ENCODE measurements at places on chromosomes 7 and 10.
A peak's percentile ranks its signal among the peaks of the same experiment; 100 is the strongest.

DNA sequence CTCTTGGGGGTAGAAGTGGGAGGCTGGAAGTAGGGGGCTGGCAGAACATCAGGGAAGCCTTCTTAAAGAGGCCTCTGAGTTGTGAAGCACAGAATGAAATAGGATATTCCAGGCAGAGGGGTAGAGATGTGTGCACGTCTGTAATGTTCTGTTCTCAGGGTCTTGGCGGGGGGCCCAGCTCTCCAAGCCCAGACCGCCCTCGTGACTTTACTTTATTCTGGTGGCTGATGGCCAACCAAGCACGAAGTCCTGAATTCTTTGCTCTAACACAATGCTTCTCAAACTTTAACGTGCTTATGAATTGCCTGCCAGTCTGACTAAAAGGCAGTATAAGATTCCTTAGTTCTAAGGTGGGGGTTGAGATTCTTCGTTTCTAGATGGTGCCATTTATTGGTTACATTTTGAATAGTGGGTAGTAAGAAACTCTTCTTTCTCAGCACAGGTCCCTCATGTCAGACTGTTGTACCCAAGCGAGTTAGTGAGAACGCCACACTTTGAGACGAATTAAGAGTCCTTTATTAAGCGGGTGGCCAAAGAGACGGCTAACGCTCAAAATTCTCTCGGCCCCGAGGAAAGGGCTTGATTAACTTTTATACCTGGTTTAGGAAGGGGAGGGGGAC, 8.2 kb downstream of the PRXL2A start:
- DNase-seq, result no peak

- DNase-seq, result no peak
Observed at GRCh38 chr10:105793071-105793470, 1152.0 kb downstream of the SORCS3 start.

DNA sequence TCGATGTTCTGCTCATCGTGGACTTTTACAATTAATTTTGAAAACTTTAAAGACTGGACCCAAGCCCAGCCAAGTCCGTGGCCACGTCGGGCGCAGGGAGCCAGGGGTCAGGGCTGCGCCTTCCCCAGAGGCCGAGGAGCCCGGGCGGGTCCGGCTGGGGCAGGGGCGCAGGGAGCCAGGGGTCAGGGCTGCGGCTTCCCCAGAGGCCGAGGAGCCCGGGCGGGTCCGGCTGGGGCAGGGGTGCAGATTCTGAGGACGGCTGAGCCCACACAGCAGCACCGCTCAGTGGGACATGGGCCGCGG, 75.2 kb downstream of the MICALL2 start:
- DNase-seq, result no peak

DNA sequence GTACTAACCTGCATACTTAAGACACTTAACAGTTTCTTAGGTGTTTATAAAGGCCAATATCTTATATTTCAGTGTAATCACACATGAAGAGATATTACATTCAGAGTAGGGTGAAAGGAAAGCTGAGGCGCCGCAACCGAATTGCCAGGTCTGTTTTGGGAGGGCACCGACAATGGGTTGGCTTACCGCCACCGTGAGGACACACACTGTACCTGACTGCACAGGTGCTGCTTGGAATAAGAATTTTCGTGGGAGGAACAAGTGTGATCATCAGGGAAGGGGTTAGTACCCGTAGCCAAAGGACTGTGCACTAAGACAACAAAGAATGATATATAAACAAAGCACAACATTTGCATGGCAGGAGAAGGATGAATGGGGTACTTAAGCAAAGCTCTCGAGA, 591.8 kb downstream of the SUGCT start:
- no peak for DNase-seq

- DNase-seq, result no peak
Observed at GRCh38 chr7:9822458-9823290, 1151.0 kb upstream of the PHF14 start.

DNA sequence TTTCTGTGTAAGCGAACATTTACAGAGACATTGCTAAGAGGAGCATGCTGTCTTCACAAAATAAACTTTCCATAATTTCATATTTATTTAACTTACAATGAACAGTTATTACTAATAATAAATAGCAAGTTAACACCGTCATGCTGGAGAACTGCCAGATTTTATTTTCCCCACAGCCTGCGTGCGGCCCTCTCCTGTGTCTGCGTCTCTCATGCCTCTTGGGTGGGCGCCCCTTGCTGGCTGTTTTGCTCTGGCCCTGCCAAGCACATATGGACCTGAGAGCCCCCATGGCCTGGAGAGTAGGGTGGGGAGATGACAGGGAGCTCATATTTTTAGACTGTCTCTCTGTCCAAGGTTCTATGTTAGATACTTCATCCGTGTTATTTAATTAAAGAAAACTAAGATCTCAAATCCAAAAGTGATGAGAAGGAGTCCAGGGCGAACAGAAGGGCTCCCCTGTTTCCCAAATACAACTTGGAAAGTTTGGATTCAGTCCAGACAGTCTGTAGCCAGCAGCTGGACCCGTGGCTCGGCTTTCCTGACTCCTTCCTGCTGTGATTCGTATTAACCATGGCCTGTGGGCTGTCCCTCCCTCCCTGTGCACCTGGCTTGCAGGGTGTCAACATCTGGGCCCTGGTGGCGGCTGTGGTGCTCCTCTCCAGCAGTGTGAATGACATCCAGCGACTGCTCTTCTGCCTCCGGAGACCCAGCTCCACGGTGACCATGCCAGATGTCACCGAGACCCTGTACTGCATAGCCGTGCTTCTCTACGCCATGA, 20.5 kb downstream of the FBH1 start:
- DNase-seq, result no peak

GRCh38 chr7:131723926-131724325, 167.5 kb upstream of the PODXL start:
- DNase-seq, result no peak

- DNase-seq, result no peak
Observed at GRCh38 chr7:13017881-13018280, 330.4 kb downstream of the ARL4A start.

GRCh38 chr10:34918776-34919315, 103.8 kb upstream of the PARD3 start:
- DNase-seq, result no peak

- no peak for DNase-seq
Observed at GRCh38 chr10:128527711-128528110, 401.5 kb upstream of the MKI67 start.

DNA sequence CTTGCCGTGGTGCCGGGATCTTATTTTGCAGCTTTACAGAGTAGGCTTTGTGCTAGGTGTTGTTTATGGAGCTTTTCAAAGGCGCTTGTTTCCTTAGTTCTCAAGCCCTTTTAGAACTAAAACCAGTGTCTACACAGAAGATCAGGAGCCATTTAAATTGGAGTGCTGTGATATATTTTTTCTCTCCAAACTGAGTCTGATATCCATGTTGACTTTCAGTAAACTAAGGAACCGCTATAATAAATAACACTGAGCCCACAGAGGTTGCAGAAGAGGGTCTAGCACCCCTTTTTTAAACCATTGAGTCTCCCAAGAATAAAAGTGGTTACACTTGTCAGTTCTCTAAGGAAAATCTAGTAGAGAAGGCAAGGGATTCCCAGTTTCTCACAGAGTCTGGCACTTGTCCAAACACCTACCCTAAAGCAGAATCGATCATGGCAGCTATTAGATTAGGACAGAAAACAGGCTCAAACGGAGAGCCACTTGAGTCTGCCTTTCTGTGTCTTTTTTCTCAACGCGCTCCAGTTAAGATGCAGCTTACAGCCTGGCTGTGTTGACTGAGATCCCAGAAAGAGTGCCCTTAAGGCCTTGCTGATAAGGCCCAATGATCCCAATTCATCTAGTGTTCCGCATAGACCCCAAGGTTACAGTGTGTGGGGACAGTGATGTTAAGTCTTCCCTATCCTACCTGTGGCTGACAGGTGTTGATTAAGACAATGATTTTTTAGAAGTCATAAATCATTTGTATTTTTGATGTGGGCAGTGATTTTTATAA, 804 bp downstream of the TMEM106B start:
- DNase-seq, result peak; percentile 33

GRCh38 chr10:73647211-73647874, 6.1 kb upstream of the MYOZ1 start:
- DNase-seq, result no peak

GRCh38 chr10:14008740-14009080, 322.0 kb downstream of the FRMD4A start:
- no peak for DNase-seq

DNA sequence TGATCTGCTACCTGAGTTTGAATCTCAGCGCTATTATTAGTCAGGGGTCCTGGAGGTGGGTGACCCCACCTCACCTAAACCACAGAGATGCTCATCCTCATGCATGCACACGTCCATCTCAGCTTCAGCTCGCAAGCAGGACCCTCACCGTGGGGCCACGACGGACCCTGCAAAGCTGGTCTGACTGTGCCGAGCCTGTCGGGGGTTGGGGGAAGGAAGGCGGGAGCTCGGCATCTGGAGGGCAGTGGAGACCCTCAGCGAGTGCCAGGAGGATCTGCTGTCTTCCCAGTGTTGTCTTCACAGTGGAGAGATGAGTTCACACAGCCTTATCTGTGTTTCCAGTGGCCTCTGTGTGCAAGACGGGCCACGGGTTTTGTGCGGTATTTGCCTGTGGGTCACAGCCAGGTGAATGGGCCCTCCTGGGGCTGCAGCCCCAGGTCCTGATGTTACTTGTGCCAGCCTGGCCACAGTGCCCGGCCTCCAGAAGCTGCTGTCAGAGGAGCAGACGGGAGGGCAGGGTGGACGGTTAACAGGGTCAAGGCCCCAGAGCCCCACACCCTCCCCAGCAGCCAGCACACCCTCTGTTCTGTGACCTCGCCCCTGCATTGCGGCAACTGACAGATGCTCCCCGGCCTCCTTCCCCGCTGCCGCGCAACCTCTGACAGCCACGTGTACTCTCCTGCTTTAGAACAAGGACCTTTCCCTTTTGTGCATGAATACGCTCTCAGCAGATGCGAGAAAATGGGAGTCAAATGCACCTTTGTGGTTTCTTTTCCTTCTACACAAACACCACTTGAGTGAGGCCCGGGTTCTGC, 528.8 kb downstream of the DNAJB6 start:
- DNase-seq, result peak; percentile 86

GRCh38 chr7:42242381-42242780, 5.4 kb upstream of the GLI3 start:
- no peak for DNase-seq

DNA sequence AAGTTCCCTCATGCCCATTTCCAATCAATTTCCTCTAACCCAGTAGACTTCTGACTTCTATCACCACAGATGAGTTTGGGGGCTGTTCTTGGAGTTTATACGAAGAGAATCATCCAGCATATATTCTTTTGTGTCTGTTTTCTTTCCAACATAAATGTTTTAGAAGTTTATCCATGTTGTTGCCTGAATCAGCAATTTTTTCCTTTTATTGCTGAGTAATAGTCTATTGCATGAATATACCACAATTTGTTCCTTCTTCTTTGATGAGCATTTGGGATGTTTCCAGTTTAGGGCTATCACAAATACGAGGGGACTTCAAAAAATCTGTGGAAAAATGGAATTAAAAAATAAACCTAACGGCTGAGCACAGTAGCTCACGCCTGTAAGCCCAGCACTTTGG, 26.2 kb downstream of the COPG2 start:
- no peak for DNase-seq

DNA sequence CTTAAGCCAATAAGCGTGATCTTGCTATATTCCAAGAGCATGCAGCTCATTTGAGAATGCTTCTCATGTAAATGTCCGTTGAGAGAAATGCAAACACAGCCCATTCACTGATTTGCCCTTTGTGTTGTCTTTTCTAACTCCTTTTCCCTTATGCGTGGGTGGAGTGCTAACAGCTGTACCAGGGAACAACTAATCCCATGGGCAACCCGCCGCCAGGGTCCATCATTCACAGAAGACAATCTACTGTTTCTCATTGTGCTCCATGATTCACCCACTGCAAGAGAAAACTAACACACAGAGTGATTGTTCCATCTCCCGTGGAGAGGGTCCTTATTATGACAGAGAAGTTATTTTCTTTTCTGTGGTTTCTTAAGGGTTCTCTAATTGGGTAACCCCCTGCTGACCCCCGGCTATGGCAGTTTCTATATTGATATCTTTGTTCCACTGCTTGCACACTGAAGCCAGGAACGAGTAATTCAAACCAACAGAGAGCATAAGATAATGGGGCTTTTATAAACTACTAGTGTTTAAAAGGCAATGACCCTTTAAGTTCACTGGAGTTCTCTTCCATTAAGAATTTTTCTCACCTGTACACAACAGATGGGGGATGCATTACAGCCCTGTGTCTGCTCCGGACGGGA, 298.7 kb downstream of the BAMBI start:
- DNase-seq, result peak; percentile 97

- no peak for DNase-seq
Observed at GRCh38 chr7:68488341-68489060, 1109.8 kb upstream of the AUTS2 start.

GRCh38 chr10:34176351-34176750, 638.7 kb downstream of the PARD3 start:
- no peak for DNase-seq

DNA sequence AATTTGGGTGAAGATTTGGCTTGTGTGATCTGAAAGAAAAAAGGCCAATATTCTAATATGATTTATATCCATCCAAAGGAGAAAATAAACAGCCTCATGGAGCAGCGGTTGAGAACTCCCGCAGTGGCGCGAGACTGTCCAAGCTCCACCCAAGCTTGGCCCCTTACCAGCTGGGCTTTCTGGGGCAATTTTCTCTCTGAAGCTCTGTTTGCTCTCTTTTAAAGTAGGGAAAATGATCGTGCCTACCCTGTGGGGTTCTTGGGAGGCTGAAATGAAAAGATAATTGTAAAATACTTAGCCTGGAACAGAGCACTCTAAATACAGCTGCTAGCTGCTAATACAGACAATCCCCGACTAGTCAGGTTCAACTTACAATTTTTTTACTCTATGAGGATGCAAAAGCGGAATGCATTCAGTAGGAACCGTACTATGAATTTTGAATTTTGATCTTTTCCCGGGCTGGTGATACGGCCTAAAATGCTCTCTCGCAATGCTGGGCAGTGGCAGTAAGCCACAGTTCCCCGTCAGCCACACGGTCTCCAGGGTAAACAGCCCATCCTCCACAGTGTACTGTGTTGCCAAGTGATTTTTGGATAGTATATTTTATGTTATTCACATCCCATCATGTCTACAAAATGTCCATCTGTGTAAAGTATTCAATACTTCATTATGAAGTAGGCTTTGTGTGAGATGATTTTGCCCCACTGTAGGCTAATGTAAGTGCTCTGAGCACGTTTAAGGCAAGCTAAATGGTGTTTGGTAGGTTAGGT, 137.7 kb downstream of the CHN2 start:
- DNase-seq, result peak; percentile 94

DNA sequence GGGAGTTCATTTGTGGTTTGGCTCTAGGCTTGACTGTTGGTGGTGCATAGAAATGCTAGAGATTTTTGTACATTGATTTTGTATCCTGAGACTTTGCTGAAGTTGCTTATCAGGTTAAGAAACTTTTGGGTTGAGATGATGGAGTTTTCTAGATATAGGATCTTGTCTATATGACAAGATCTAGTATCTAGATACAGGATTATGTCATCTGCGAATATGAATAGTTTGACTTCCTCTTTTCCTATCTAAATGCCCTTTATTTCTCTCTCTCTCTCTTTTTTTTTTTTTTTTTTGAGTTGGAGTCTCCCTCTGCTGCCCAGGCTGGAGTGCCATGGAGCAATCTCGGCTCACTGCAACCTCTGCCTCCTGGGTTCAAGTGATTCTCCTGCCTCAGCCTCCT, 62.9 kb downstream of the MGAM2 start:
- DNase-seq, result no peak

- no peak for DNase-seq
Observed at GRCh38 chr10:1677307-1677939, 59.9 kb downstream of the ADARB2 start.

GRCh38 chr7:49822856-49823255, 49.4 kb downstream of the VWC2 start:
- DNase-seq, result no peak
